Stimulated activated CD4-positive, alpha-beta T cell treated with anti-CD3 and anti-CD28 coated beads, Interleukin-12 subunit alpha, Interleukin-12 subunit beta, amount 100 ng/mL, for 24 hours (primary cell): ENCODE measurements at places on chromosomes 7 and 10.

DNA sequence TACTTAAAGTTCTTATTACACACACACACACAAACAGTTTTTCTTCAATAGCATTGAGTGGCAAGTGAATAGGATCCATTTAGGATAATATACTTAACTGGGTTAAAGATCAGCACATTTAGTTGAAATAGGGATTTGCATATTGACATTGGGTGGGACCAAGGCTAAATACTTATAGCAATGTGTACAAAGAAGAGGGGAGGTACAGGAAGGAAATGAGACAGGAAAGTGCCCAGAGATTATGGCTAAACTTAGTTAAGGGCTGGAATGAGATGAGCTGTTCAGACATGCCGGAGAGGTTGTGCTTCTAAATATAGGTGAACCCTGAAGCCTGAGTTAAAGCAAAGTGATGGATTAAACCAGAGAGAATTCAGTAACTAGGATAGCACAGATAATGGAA, 95.1 kb downstream of the LSMEM1 start:
- DNase-seq: no peak

DNA sequence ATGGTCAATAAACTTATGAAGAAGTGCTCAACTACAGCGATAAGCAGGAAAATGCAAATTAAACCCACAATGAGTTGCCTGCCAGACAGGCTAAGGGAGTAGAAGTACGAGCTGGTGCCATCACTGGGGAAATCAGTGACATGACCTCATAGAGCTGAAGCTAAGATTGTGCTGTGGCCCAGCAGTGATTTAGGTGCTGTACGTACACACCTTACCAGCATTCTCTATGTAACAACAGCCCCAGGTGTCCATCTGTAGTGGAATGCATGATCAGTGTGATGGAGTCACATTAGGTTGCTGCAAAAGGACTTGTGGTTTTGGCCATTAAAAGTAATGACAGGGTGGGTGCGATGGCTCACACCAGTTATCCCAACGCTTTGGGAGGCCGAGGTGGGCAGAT, 5.7 kb upstream of the TECPR1 start:
- DNase-seq: no peak

DNA sequence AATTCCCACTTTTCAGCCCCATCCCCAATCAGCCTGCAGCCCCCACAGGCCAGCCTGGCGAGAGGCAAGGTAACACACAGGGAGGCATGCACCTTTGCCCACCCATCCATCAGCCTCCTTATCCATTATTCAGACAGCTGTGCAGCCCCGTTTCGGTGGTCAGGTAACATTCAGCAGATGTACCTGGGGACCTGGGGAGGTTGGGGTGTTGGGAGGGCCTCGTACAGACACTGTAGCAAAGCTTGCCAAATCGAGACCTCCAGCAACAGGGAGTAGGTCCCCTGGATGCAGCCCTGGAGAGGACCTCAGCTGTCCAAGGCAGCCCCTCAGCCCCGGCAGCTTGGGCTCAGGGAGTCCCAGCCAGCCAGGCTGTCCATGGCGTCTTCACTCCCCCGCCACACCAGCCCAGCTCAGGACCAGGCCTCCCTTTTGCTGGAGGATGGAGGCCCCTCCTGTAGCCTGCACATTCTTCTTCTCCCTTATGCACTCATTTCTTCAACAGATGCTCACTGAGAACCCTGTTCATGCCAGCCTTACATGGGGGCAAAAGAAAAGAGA, 8.5 kb upstream of the DRGX start:
- no peak for DNase-seq

DNA sequence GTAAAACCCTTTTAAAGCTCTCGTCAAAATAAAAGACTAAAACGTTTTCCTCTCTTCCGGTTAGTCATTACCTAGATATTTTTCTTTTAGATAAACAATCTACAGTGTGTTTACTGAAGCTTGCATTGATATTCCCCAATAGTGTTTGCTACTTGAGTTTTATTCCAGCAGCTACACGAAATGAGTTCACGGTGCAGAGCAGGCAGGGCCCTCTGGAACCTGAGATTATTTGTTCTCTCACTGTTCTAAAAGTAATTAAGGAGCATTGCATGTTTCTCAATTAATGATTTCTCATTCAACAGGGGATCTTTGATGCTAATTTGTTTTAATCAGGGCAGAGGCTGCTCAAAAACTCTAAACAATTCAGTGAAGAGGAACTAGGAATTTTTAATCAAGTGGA, 319.7 kb downstream of the GFRA1 start:
- DNase-seq: no peak

- no peak for DNase-seq
Measured at GRCh38 chr10:35913628-35914027, 271.5 kb upstream of the FZD8 start.

DNA sequence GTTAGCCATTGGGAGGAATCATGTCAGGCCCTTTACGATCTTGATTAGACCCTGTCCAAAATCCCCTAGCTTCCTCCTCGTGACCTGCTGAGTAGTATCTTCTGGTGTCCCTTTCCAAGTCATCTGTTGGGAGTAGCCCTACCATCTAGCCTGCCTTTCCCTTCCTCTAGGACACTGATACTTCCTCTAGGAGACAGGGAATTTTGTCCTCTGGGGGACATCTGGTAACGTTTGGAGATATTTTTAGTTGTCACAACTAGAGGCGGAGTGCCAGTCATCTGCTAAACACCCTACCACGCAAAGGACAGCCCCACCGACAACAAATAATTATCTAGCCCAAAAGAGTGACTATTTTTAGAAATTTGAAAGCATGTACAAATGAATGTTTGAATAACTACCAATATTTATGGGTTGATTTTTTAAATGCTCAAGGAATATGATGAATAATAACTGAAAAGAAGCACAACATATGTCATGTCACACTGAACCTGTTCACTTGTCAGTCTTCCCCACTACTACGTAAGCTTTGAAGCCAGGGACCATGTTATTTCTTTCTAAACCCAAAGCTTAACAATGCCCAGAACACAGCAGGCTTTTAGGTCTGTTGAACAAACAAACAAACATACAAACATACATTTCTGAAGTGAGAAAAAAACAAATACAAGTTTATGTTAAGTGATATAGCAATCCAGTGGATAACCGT, 105.9 kb downstream of the ARHGAP12 start:
- no peak for DNase-seq

- no peak for DNase-seq
Measured at GRCh38 chr7:91537260-91538152, 273.3 kb downstream of the FZD1 start.

DNA sequence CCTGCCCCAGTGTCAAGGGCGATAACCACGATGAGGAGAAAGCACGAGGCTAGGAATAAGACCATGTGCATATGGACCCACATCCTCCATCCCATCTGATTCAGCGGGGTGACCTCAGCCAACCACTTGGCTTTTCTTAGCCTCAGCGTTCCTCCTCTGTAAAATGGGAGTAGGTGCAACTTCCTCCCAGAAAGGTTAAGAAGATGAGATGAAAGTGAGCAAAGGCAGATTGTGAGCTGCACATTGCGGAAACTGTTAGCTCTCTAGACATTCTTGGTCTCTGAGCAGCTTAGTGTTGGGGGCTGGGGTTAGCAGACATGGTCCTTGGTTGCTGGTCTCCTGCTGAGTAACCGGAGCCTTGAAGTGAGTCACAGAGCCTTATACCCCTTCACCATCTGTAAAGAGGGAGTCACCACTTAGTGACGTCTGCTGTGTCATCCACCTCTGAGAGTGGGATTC, 497.3 kb upstream of the GALNT17 start:
- no peak for DNase-seq

GRCh38 chr7:70571961-70572360, 560.0 kb upstream of the GALNT17 start:
- no peak for DNase-seq

DNA sequence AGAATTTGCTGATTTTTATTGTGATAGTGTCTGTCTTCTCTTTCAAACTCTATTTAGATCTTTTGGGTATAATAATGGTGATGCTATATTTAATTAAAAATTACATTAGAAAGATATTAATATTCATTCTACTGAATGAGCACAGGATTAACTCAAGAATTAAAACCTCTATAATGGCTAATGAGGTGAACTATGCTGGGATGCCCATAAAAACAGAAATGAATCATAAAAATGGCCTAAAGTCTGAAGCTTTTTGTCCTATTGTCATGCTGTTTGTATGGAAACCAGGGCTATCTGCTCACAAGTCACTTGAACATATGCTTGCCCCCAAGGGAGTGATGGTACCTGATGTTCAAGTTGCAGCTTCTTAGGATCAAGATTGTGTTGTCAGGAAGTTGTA, 76.2 kb upstream of the ICA1 start:
- no peak for DNase-seq

GRCh38 chr10:58727633-58728032, 215.0 kb downstream of the BICC1 start:
- no peak for DNase-seq

- DNase-seq: no peak
Measured at GRCh38 chr7:138903859-138904435, 77.2 kb downstream of the KIAA1549 start.

DNA sequence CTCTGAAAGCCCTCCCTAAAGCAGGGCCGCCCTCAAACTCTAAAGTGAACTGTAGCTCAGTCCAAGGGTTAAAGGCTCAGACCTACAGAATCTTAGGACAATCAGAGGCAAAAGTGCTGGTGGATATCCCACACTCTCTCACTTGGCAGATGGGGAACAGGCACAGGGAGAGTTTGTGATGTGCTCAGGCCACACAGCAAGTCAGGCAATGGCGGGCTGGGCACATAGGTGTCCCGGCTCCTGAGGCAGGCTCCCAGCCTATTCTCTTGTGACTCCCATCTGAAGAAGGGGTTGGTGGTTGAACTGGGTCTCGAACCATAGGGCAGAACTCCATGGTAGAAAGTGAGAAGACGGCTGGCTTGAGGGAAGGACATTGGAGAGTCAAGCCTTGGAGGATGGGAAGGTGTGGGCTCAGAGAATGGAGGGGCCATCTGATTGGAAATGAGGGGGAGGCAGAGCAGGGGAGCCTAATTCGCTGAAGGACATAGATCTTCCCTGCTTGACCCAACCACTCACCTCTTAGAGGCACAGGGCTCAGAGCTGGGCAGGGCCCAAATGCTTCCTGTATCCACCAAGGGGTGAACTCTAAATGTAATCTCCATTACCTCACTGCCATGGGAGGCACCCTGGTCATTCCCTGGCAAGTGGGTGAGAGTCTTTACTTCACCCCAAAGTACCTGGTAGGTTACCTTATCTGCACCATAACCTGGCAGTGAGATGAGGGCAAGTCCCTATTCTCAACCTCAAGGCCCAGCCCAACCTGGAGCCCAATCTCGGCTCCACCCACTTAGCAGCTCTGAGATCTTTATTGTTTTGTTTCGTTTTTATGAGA, 4.9 kb upstream of the ZMIZ1 start:
- DNase-seq: no peak

GRCh38 chr7:20219062-20219445, 1.9 kb upstream of the MACC1 start:
- DNase-seq: no peak

DNA sequence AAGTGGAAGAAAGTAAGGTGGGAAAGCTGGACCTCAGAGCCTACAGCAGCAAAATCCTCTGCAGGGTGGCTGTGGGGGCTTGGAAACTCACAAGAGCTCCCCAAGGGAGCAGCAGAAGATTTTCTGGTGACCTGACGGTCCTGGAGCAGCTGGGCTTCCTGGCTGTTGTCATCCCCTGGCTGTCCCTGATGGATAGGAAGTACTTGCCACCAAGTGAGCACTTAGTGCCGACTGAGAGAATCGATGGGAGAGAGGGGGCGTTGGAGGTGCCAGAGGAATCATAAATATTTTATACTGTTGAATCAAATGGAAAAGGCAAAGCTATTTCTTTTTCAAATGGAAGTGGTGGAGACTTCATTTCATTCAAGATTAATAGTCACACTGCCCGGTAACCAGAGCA, 167.1 kb upstream of the ITGB1 start:
- DNase-seq: no peak

- no peak for DNase-seq
Measured at GRCh38 chr10:27503498-27504006, 552 bp upstream of the RAB18 start.

DNA sequence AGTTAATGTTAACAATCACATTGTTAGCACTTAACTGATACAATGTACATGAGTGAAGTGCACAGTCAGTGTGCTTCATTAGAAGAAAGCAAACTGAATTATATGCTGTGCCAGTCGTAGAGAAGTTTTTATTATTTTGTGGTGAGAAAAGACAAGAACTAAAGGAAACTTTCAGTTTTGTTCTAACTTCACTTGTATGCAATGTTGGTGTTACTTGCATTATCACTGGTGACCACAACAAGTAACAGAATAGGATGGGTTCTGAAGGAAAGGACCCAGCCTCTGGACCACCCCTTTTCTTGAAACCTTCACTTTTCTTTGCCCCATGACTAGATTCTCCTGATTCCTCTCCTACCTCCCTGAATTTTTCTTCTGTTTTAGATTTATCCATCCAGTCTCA, 123.3 kb upstream of the GAD2 start:
- DNase-seq: no peak

DNA sequence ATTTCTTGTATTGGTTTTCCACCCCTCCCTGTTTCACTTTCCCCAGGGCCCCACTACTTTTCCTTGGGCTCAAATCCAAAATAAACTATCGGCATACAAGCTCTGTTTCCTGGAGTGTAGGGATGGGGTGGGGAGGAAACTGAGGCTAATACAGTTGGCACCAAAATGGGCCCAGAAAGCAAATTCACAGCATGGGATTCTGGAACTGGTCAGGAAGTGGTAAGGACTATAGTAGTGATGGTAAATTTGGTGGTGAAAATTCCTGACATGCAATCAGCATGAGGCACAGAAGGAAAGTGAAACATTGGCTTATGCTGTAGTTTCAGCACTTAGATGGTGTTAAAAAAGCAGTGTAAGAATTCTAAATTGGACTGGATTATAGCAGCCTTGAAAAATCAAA, 8.7 kb upstream of the SAMD9L start:
- no peak for DNase-seq

DNA sequence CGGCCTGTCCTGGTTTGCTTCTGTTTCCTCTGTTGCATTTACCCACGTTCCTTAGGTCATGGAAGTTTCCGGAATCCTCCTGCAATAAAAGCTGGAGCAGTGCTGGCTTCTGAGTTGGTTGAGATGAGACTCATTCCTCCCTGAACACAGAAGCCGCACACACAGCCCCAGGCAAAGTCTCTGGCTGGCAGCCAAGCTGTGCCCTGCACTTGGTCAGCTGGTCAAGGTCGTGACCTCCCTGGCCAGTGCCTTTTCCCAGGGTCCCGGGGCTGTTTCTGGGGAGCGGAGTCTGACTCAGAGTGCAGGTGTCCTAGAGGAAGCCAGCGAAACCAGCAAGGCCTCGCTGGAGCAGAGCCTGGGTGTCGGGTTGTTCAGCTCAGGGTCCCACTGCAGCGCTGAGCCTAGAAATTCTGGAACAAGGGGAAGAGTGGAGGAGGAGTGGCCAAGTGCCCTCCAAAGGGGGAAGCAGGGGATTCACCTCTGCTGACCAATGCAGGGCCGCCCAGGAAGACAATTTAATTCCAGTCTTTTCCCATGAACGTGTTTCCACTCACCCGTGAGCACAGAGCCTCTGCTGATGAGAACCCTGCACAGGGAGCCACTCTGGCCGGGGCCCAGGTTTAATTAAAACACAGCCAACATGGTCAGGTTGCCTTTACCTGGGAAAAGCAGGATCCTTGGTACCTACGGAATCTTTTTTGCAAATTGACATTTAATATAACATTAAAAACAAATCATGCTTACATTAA, 245.5 kb upstream of the PPP2R2D start:
- DNase-seq: no peak
